ENCODE measurements at places on chromosomes 5 and 9.

GRCh38 chr5:76446776-76447175 lies 43.7 kb downstream of the IQGAP2 start:
- DNase-seq = no peak

GRCh38 chr5:655406-655805 lies 37.7 kb downstream of the TPPP start:
- DNase-seq = no peak

- no peak for DNase-seq
Observed at GRCh38 chr5:128093368-128093767, 9.8 kb downstream of the SLC12A2 start.

- DNase-seq = no peak
Observed at GRCh38 chr9:106503759-106504158, 359.2 kb upstream of the ZNF462 start.

GRCh38 chr9:95478335-95478734 lies 38.4 kb downstream of the PTCH1 start:
- DNase-seq = no peak

- no peak for DNase-seq
Observed at GRCh38 chr5:177426566-177427210, at the start of gene GRK6. GRK6 (plus strand) TSS chr5:177426676; CDS start chr5:177426846, 170 bp downstream.

Measured in stimulated activated CD4-positive, alpha-beta T cell treated with anti-CD3 and anti-CD28 coated beads, Interleukin-15, amount 100 ng/mL, for 48 hours (primary cell).